ENCODE measurements at places on chromosomes 4 and X.

DNA sequence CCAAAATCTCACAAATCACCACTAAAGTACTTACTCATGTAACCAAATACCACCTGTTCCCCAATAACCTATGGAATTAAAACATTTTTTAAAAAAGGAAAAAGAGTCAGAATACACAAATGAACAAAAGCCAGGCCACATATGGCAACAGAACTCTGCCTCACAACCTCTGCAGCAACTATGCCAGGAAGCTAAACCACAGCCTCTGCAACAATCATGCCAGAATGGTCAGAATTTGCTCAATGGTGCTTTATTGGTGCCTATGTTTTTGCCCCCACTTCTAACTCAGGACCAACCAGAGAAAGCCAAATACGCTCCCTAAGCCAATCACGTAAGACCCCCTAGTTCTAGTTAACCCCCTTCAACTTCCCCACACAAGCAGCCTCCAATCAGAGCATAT, 69.6 kb downstream of the HOPX start:
- no peak for DNase-seq

GRCh38 chr4:52788806-52789205, 37.6 kb upstream of the ERVMER34-1 start:
- no peak for DNase-seq

GRCh38 chr4:77025643-77026321, 50.0 kb downstream of the CCNI start:
- no peak for DNase-seq

DNA sequence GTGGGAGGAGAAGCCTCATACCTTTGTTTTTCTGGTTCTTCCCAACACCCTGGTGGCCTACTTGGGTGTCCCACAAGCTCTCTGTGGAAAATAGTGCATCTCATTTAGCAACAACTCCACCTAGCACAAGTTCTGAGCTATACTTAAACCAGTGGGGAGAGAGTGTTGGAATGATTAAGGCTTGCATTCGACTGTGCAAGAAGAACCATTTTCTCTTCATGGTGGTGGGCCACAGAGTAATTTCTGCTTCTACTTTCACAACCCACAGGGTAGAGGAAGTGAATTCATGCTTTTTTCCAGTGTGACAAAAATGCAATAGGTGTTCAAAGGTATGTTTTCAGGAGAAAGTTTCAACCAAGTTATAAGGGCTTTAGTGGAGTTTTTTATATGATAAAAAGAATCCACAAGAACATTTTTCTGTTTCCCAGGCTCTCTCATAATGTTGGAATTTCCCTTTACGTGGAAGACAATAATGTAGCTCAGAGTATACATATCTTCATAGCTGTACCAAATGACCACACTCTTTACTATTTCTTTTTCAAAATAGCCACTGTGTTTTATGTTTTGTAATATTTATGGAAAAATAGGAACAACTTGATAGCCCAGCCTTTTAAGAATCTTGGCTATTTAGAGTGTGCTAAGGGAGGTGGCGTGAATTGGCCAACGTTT, 80.3 kb upstream of the HHIP start:
- DNase-seq = no peak

GRCh38 chr4:139794158-139794954, 128.7 kb downstream of the MGST2 start:
- no peak for DNase-seq

- DNase-seq = peak; percentile 86
Observed at GRCh38 chrX:115322375-115322774, 32.9 kb downstream of the LUZP4 start.

- DNase-seq = no peak
Observed at GRCh38 chr4:149176039-149176438, 639.6 kb downstream of the IQCM start.

Measured in erythroblast (primary cell).